ENCODE measurements at places on chromosomes 1 and 21. TPM values are rescaled to one million over a fixed set of nuclear protein-coding genes. Genes with fewer than 3 reads are reported as not detected.

Gene SPATA45
- total RNA-seq = 0.45 TPM

DNA sequence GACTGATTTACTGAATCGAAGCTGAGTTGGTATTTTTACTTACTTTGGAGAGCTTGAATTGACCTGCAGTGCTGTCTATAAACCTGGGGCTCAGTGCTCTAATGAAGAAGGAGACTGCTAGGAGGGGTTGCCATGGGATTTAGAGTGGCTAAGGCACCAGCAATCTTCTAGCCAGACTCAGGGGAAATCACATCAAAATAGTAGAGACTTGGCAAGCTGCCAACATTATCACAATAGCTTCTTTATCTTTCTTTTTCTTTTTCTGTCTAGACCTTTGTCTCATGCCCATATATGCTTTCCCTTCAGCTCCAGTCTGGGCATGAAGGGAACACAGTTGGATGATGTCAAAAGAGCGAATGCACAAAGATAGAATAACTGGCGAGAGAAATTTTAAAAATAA, 301.1 kb upstream of the DPYD start:
- no peaks in the 10 kb centered on the region for H3K27me3 ChIP-seq
- no peaks in the 10 kb centered on the region for H3K4me1 ChIP-seq
- H3K4me3 ChIP-seq = no peak overlapping the region
- H3K36me3 ChIP-seq = no peaks in the 10 kb centered on the region

- DNase-seq = no peak
- no peaks in the 10 kb centered on the region for H3K36me3 ChIP-seq
- H3K4me1 ChIP-seq = peaks cover 23% of the 10 kb centered on the region
- no peak overlapping the region for H3K4me3 ChIP-seq
- H3K27me3 ChIP-seq = no peaks in the 10 kb centered on the region
- H3K27ac ChIP-seq = no peak overlapping the region
Observed at GRCh38 chr1:87048237-87048636, 133.8 kb downstream of the HS2ST1 start.

- no peak overlapping the region for H3K27ac ChIP-seq
- H3K4me1 ChIP-seq = peaks cover 19% of the 10 kb centered on the region
- H3K27me3 ChIP-seq = peaks cover 6% of the 10 kb centered on the region
- peaks cover 3% of the 10 kb centered on the region for H3K36me3 ChIP-seq
Observed at GRCh38 chr1:111733992-111734341, 5.2 kb downstream of the INKA2 start.

Gene PADI4
- total RNA-seq = 0.23 TPM

Gene DDI2
- total RNA-seq = 33.5 TPM

Gene VTCN1
- not detected for total RNA-seq

Gene PLEKHA6
- total RNA-seq = not detected

GRCh38 chr21:45248893-45249381, 38.8 kb downstream of the POFUT2 start:
- no peaks in the 10 kb centered on the region for H3K36me3 ChIP-seq
- no peak overlapping the region for H3K27ac ChIP-seq
- no peak overlapping the region for H3K4me3 ChIP-seq
- no peak for DNase-seq
- H3K27me3 ChIP-seq = peaks cover 36% of the 10 kb centered on the region

Gene TCEANC2
- 14.9 TPM for total RNA-seq

- no peak for DNase-seq
- peaks cover 8% of the 10 kb centered on the region for H3K4me1 ChIP-seq
Observed at GRCh38 chr1:95017775-95018174, 55.0 kb downstream of the ALG14 start.

Gene ZBTB8A
- 0.20 TPM for total RNA-seq

- no peaks in the 10 kb centered on the region for H3K4me1 ChIP-seq
- no peak for DNase-seq
- no peaks in the 10 kb centered on the region for H3K36me3 ChIP-seq
- no peaks in the 10 kb centered on the region for H3K27me3 ChIP-seq
Observed at GRCh38 chr1:17869815-17870214, 114.7 kb downstream of the ACTL8 start.

Gene RNPC3
- total RNA-seq = 38.5 TPM

Gene RGS13
- total RNA-seq = not detected

- no peak overlapping the region for H3K27ac ChIP-seq
- no peak for DNase-seq
- H3K36me3 ChIP-seq = peaks cover 78% of the 10 kb centered on the region
- no peak overlapping the region for H3K4me3 ChIP-seq
Observed at GRCh38 chr1:167701510-167701909, 20.3 kb upstream of the MPZL1 start.

Gene LELP1
- not detected for total RNA-seq

GRCh38 chr1:7172804-7173203, 387.6 kb downstream of the CAMTA1 start:
- H3K27ac ChIP-seq = no peak overlapping the region
- peaks cover 16% of the 10 kb centered on the region for H3K27me3 ChIP-seq
- no peak for DNase-seq

Gene TPTE
- not detected for total RNA-seq

GRCh38 chr1:94793296-94793656, 26.9 kb upstream of the SLC44A3 start:
- no peak overlapping the region for H3K4me3 ChIP-seq
- no peaks in the 10 kb centered on the region for H3K36me3 ChIP-seq
- no peak for DNase-seq
- no peak overlapping the region for H3K27ac ChIP-seq
- H3K27me3 ChIP-seq = peaks cover 16% of the 10 kb centered on the region

Gene BACH1
- total RNA-seq = 23.4 TPM

- H3K4me3 ChIP-seq = no peak overlapping the region
- no peak overlapping the region for H3K27ac ChIP-seq
- no peaks in the 10 kb centered on the region for H3K36me3 ChIP-seq
Observed at GRCh38 chr21:43348801-43349261, 78.1 kb downstream of the SIK1 start.

- H3K27ac ChIP-seq = no peak overlapping the region
- H3K4me3 ChIP-seq = no peak overlapping the region
- H3K36me3 ChIP-seq = no peaks in the 10 kb centered on the region
- no peak for DNase-seq
Observed at GRCh38 chr1:217471403-217471802, 159.5 kb downstream of the GPATCH2 start.

DNA sequence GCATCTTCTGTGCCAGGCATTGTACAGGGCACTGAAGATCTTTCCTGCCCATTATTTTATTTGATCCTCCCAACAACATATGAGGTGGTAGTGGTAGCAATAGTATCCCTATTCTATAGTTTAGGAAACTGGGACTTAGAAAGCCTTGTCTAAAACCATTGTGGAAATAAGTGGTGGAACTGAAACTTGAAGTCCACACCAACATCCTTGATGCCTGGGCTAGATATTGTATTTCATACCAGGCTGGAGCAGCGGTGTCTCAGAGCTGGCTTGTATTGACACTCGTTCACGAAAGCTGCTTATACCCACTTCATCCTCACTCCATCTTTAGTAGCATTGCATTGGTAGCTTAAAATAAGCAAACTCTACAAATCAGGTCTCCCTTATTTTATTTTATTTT, 9.7 kb upstream of the CTSS start:
- no peak for DNase-seq
- no peaks in the 10 kb centered on the region for H3K36me3 ChIP-seq
- peaks cover 32% of the 10 kb centered on the region for H3K4me1 ChIP-seq

DNA sequence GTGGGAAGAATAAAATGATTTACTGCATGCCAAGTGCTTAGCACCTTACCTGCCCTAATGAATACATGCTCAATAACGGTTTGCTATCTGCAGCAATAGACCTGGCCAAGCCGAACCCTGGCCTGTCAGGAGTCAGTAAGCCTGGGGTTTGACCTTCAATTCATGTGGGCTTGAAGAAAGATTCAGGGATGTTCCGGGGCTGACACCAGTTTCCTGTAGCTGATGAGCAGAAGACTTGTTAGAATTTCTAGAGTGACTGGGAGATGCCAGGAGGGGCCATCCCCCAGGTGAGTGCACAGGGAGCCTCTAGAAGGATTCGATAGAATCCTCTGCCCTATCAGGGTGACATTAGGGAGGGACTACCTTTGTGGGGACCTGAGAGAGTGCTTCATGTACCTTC, 210.9 kb downstream of the HIVEP3 start:
- H3K27ac ChIP-seq = no peak overlapping the region
- H3K27me3 ChIP-seq = peaks cover 3% of the 10 kb centered on the region
- no peak for DNase-seq
- peaks cover 15% of the 10 kb centered on the region for H3K4me1 ChIP-seq
- no peak overlapping the region for H3K4me3 ChIP-seq

Gene KRTAP24-1
- not detected for total RNA-seq

GRCh38 chr1:89998306-89998705, 3.4 kb downstream of the ZNF326 start:
- H3K27me3 ChIP-seq = no peaks in the 10 kb centered on the region
- no peak overlapping the region for H3K27ac ChIP-seq
- H3K4me3 ChIP-seq = no peak overlapping the region
- peaks cover 18% of the 10 kb centered on the region for H3K36me3 ChIP-seq
- DNase-seq = no peak

DNA sequence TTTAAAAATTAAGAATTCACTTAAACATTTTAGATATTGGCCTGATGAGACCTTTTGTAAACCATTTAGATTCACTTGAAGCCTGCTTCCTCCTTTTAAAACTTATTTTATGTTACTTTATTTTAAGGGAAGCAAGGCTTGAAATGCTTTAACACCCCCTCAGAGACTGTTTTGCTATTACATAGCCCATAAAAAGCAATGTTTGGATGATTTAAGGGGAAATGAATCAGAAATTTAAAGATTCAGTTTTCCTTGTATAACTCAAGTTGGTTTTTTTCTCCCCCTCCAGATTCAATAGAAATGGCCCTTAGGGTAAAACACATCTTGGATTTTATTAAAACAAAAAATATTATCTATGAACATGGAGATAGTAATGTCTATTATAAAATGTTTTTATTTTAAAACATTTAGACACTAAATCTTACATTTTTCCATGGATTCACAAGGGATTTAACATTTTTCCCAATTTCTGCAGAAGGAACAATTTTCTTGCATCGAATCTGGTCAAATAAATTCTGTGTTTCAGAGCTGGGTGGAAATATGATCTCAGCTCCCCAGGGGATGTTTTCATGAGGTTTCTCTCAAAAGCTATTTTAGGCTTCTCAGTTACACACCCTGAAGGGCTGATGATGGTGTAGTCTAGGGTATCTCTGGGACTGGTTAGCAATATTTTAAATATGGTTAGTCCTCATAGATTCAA, 69.3 kb upstream of the WARS2 start:
- DNase-seq = no peak
- no peak overlapping the region for H3K27ac ChIP-seq
- H3K27me3 ChIP-seq = no peaks in the 10 kb centered on the region
- H3K36me3 ChIP-seq = no peaks in the 10 kb centered on the region
- H3K4me3 ChIP-seq = no peak overlapping the region
- no peaks in the 10 kb centered on the region for H3K4me1 ChIP-seq

DNA sequence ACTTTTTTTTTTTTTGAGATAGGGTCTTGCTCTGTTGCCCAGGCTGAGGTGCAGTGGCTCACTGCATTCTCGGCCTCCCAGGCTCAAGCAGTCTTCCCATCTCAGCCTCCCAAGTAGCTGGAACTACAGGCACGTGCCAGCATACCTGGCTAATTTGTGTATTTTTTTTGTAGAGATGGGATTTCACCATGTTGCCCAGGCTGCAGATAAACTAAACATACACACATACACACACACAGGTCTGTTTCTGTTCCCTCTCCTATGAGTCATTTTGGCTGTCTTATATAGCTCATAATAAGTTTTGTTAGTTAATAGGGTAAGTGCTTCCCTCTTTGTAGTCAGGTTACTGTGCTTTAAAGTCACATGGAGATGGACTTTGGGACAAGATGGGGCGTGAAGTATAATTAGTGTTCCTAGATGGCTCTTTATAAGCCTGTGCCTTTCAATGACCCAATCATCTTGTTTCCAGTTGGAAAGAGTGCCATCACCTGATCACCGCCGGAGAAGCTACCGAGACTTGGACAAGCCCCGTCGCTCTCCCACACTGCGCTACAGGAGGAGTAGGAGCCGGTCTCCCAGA, 9.1 kb downstream of the PRPF38A start:
- H3K27me3 ChIP-seq = no peaks in the 10 kb centered on the region
- H3K27ac ChIP-seq = no peak overlapping the region
- no peak overlapping the region for H3K4me3 ChIP-seq

DNA sequence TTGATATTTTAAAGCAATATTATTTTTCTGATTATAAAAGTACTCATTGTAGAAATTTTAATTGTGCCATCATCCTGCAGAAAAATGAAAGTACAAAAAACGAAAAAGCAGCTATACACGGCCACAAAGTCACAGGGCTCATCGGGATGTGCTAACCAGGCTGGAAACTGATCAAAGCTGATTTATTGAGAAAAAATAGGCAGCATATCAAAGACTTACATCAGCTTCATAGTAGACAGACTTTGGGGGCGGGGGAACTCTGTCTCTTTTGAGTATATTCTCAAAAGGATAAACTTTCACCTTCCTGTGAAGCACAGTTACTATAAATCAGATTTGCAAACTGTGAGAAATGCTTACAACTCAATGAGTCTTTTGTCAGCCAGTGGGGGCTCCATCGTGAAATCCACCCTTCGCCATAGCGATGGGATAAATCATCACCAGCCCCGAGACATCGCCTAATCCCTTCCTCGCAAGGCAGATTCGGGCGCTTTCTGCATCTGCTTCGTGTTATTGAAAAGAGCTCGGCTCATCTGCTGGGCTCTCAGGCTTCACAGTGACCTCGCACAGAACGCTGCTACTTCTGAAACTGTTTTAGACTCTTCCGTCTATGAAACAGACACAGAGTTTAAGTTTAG, 69.2 kb upstream of the ERG start:
- H3K27me3 ChIP-seq = peaks cover 3% of the 10 kb centered on the region
- no peak for DNase-seq
- no peak overlapping the region for H3K4me3 ChIP-seq
- no peaks in the 10 kb centered on the region for H3K4me1 ChIP-seq
- no peaks in the 10 kb centered on the region for H3K36me3 ChIP-seq
- no peak overlapping the region for H3K27ac ChIP-seq

- no peak overlapping the region for H3K4me3 ChIP-seq
- no peak overlapping the region for H3K27ac ChIP-seq
- peaks cover 4% of the 10 kb centered on the region for H3K4me1 ChIP-seq
- H3K36me3 ChIP-seq = peaks cover 6% of the 10 kb centered on the region
- H3K27me3 ChIP-seq = peaks cover 72% of the 10 kb centered on the region
Observed at GRCh38 chr1:154502744-154503115, 518 bp upstream of the SHE start.

DNA sequence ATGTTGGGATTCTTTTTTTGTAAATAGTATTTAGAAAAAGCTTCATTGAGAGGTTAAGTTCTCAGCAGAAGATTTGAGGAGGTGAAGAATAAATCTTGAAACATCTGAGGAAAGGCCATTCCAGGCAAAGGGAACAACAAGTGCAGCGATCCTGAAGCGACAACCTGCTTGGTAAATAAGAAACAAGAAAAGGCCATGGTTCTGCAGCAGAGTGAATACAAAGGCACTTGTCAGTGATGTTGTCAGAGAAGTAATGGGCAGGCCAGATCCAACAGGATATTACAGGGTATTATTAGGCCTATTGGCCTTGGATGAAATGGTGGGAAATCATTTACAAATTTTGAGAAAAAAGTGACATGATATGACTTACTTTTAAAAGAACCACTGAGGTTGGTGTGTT, 960.0 kb downstream of the PLA2G4A start:
- H3K36me3 ChIP-seq = no peaks in the 10 kb centered on the region
- H3K27ac ChIP-seq = no peak overlapping the region
- H3K27me3 ChIP-seq = no peaks in the 10 kb centered on the region
- H3K4me1 ChIP-seq = no peaks in the 10 kb centered on the region
- DNase-seq = no peak
- H3K4me3 ChIP-seq = no peak overlapping the region

Data from activated CD4-positive, alpha-beta T cell treated with anti-CD3 and anti-CD28 coated beads, Interleukin-2, amount 10 ng/mL, durations not matched to agents 7 days and 5 days (primary cell).